IMR-90 (cell line): ENCODE measurements at places on chromosomes 5 and 9. TPM values are rescaled to one million over a fixed set of nuclear protein-coding genes. Genes with fewer than 3 reads are reported as not detected.

PTTG1 gene
- total RNA-seq, result 95.0 and 98.6 TPM in 2 replicates

TMEM174 gene
- total RNA-seq, result not detected in 2 replicates

FBXW2 gene
- total RNA-seq, result 27.1 and 35.6 TPM in 2 replicates

PCDHGA6 gene
- 4.1 and 4.2 TPM in 2 replicates for total RNA-seq

BSPRY gene
- total RNA-seq, result not detected in 2 replicates

- no peak for DNase-seq
Measured at GRCh38 chr9:974996-975739, 1.3 kb upstream of the DMRT3 start.

GRCh38 chr5:8012131-8012977, 143.4 kb downstream of the MTRR start:
- DNase-seq, result no peak

GRCh38 chr9:119859128-119859527, 489.9 kb upstream of the BRINP1 start:
- DNase-seq, result no peak

DNA sequence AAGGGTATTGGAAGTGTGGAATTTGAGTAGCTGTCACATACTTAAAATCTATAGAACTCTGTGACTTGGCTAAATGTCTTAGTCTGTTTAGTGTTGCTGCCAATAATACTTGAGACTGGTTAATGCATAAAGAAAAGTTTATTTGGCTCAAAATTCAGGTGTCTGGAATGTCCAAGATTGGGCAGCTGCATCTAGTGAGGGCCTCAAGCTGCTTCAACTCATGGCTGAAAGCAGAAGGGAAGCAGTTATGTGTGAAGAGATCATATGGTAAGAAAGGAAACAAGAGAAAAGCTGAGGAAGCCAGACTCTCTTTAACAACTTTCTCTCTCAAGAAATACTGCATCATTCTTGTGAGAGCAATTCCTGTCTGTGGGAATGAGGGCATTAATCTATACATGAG, 1043.3 kb upstream of the CDH6 start:
- no peak for DNase-seq

DNA sequence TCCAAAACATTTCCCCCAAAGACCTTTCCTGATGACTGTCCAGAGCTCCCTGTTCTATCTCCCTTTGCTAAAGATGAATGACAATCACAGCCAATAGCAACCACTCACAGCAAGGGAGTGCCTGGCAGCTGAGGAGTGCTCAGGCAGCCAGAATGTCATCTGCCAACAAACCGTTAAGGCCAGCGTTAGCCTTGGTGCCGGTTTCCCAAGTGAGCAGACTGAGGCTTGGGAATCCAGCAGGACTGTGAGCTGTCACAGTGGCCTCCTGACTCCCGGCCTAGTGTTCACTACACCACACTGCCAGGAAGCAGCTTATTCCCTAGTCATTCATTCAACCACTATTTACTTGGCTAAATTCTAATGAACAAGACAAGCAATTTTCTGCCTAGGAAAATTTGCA, 24.7 kb downstream of the STK10 start:
- DNase-seq, result peak; percentile 43

- DNase-seq, result no peak
Measured at GRCh38 chr5:58912116-58912515, 329.2 kb downstream of the RAB3C start.

DNA sequence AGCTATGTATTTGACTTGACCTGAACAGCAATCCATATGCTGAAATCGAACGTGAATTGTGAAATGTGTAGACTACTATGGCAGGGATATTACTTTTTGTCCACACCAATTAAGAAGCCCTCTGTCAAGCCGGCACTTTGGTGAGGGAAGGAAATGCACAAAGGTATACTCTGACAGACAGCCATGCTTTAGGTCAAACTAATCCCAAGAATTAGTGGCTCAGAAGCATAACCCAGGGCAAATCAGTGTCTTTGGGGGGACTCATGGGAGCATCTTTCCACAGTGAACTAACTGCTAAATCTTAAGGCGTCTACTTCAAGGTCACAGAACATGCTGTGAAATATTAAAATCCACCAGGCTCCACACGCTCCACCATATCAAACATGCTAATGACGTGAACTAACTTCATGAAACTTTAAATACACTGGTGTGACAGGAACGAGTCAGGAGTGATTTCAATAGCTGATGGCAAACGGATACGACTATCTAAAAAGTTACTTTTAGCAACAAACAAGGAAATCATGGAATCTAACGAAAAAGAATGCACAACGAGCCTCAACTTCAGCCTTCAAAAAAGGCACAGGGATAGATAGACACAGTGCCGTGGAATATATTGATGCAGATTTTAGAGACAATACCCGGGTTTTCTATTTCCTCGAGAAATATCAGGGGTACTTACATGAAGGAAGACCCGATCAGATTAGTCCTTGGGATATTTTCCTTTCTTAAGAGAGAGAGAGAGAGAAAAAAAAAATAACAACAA, 527 bp downstream of the MEF2C start:
- DNase-seq, result peak; percentile 4

DNA sequence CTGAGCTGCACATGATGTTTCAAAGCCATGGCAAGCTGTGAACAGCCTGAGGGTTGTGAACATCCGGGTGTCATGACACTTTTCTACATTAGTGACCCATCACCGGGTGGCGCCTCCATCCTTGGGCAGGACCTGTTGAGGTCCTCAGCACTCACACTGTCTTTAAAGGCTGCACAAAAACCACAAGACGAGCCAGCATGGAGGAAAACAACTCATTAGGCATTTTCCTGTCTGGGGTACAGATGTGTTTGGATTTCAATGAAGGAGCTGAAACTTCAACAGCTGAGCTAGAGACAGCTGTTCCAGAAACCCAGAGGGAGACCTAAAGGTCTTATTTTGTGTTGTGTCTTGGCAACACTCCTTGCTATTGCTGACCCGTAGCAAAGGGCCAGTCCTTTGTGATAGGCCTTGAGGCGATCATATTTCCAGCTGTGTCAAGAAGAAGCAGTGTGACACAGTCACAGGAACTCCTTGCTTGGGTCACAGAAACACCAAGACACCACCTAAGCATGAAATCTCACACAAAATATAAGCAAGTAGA, 151.8 kb upstream of the VLDLR start:
- peak; percentile 6 for DNase-seq

DNA sequence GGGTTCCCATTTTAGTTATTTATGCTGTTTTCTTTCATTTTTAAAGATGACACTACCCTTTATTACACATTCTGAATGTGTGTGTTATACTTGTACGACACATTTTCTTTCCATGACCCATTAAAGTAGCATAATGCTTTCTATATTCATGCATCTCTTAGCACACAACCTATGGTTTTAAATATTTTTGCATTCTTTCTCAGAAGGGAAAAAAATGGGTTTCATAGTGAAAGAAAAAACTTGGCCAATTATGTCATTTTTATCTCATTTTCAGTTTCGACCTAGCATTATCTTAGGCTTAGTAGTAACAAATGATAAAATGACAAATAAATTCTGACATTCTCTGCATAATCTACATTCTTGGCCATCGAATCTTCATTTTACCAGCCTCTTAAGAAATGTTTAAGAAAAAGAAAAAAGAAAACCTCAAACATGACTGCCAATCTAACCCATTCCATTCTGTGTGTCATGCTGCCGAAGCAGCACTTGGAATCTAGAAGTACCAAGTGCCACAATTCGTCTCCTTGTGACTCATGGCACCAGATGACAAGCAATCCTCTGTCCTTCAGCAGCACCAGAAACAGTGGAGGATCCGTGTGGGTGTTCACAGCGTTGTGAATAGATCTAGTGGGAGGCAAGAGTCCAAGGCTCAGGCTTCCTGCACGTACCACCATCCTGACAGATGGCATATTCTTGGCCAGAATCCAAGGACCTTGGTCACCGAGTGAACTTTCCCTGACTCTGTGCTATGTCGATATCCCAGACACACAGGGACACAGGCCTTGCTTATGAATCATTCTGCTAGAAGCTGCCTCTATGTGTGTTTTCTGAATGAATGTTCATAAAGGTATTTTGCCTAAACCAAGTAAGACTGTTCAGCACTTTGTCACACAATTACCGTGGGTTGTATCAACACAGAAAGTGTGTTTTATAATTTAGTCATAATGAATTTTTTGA, 502.7 kb downstream of the NR2F1-AS1 start:
- peak; percentile 93 for DNase-seq

DNA sequence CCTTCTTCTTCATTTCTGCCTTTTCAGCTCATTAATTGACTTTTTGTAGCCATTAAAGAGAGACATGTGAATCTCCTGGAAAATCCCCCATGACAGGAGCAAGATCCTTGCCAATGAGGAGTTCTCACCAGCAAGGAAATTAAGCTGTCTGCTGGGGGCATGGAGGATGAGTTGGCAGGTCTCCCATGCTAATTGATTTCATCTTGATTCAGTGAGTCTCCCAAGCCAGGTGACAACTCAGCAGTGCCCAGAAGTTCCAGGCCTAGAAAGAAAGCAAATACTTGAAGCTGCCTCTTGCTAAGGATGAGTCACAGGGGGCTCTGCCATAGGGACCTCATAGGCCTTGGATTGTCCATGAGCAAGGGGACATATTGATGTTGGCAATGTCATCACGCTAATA, 30.0 kb upstream of the ADRA1B start:
- DNase-seq, result no peak

DNA sequence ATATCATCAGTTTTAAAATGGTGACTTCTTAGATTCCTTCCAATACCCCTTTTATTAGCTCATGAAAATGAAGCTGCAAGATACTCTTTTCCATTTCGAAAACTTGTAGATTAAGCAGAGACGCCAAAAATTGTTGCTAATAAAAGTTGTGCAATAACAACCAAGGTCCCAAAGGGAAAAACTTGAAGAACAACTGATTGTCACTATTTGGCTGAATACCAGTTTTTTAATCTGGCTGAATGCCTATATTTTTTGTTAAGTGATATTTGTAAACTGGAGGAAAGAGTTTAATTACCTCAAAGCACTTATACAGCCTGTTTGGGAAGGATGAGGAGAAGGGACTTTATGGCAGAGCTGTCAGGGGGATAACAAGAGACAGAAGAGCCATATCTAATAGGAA, 14.6 kb downstream of the C5orf58 start:
- no peak for DNase-seq

GRCh38 chr9:109893241-109893640, 113.2 kb downstream of the PALM2AKAP2 start:
- no peak for DNase-seq

GRCh38 chr5:174030286-174030685, 15.2 kb upstream of the NSG2 start:
- no peak for DNase-seq

- no peak for DNase-seq
Measured at GRCh38 chr9:14193328-14193990, 120.5 kb downstream of the NFIB start.

DNA sequence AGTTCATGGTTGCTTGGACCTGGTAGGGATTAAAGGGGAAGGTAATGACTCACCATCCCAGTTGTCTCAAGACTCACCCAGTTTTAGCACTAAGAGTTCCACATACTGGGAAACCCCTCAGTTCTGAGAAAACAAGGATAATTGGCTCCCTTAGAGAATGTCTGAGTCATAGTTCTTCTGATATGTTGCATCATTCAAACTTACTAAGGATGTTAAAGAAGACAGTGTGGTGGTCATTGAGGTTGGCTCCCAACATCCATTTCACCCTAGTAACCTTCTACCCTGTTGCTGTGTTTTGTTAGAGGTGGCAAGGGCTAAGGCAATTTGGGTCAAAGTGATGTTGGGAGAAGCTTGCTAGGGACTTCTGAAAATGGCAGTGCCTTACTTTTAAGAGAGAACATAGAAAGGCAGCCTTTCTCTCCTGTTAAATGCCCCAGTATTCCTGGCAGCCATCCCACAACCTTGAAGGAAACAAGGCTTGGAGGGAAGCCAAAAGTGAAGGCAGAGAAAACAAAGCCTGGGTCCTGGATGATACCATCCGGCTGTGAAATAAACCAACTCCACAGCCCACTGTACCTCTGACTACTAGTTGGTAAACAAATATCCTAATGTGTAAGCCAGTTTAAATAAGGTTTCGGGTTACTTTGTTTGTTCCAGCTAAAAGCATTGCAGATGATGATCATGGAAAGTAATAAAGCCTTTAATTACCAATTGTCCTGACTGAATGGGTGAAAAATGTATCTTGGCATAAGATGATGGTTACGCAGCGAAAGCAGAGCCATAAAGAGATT, 80.4 kb upstream of the ADAMTSL1 start:
- peak; percentile 96 for DNase-seq

DNA sequence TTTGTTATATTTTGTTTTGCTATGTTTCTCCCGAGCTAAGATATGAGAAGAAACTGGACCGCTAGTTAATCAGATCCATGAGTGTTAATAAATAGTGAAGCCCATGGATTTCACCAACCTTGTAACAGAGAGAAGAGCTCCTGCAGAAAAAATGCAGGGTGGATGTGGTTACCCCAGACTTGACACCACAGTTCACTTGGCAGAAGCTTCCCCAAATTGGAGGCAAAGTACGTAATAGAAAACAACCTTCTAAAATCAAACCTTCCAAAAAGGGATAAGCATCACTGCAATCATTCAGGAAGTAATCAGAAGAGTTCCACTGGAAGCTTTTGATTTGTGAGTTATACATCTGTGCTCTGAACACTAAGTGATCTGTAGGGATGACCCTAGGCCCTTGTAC, 267.5 kb downstream of the ACTL7B start:
- no peak for DNase-seq
